ENCODE measurements at places on chromosomes 4 and X.

GRCh38 chr4:102878901-102879300, 10.1 kb downstream of the CISD2 start:
- no peak for DNase-seq

GRCh38 chr4:2443061-2443730, 24.4 kb downstream of the CFAP99 start:
- DNase-seq, result no peak

DNA sequence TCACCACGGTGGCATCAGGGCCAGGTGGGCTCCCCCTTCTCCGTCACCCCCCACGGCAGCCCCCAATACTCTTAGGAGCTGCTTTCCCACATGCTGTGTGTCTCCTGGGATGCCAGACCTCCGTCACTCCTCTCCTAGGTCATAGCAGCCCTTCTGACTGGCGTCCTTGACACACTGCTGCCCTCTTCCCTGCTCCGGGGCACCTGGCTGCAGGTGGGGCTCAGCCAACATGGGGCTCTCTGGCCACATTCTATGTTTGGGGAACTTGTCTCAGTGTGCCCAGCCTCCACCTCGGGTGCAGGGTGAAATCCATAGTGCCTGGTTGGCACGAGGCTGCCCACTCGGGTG, 13.8 kb downstream of the TMEM175 start:
- no peak for DNase-seq

DNA sequence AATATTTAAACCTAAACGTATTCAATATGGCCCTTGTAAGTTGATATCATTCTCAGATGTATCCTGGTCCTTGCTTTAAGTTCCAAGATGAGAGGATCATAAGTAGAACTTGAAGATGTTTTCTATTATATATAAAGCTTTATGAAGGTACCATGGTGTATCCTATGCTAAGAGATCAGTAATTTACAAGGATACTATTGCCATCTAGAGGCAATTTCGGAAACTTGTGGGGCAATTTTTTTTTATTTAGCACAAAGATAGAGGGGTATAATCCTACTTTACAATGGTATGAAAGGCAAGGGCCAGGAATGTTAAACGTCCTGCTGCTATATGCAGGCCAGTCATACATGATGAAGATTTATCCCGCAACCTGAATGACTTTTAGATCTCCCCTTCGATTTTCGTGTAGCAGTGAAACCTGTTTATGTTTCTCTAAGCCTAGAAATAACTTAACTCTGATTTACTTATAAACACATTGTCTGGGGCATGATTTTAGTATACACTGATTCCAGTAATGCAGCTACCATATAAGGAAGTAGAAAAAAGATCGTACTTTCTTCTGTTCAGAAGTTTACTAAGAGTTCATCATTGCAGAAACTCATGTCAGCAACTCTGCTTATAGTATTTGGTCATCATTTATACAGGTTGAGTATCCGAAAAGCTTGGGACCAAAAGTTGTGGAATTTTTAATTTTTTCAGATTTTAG, 2.6 kb downstream of the SLC25A31 start:
- no peak for DNase-seq

GRCh38 chr4:55635741-55636655, at the start of gene NMU:
TSS of gene NMU (minus strand) at chr4:55636298. CDS start at chr4:55636192, 106 bp downstream.
- DNase-seq, result no peak

DNA sequence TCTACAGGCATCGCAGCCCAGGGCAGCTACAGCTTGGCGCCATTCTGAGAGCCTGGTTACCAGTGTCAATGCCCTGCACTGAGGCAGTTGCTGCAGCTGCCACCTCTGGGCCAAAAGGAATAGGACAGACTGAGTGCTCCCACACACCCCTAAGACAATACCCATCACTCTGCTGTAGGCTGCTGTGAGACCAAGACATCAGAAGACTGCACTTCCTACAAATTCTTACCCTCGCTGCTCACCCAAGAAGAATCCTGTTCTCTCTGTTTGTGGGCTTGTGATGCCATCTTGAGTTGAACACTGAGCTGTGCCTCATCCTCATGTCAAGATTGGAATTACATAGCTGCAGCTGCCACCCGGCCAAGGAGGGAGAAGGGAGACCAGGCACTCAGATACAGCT, 1847.0 kb upstream of the PCDH10 start:
- DNase-seq, result no peak

DNA sequence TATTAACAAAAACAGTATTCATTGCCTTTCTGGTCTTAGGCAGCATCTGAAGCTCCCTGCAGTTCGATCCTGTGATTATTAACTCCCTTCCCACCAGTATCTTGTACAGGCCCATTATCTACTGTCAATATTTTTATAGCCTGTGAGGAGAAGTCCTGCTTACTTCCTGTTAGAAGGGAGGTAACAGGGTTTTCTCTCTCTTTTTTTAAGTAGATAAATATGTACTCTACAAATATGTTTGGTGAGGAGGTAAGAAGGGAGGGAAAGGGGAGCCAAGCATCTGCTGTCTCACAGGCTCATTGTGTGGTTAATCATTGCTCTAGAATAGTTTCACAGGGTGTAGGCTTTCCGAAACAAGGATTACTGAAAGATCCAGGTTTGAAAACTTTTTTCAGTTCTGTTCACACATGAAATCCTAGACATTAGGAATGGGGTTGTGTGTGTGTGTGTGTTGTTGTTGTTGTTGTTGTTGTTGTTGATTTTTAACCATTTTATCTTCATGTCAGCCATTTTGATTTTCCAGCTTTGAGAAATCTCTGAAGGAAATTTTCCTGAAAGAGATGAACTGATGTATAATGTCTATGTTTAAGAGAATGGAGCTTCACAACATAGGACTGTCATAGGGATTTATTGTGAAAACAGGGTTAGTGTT, 14.2 kb downstream of the ATOH1 start:
- DNase-seq, result no peak

GRCh38 chr4:82998898-82999297, 11.7 kb downstream of the LIN54 start:
- no peak for DNase-seq

DNA sequence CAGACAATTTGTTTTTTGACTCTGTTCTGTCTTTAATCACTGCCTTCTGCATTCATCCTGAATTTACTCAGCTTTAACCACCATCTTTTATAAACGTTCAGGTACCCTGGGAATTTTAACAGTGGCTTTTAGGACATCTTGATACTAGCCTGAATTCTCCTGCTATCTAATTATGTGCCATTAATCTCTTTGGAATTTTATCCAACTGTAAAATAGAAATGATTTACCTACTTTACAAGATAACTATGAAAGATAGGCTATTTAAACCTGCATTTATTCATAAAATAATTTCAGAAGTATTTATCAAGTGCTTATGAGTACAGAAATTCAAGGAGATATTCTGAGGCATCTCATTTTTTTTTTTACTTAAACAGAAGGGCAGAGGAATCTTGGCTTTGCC, 146.5 kb upstream of the PLAC1 start:
- no peak for DNase-seq

DNA sequence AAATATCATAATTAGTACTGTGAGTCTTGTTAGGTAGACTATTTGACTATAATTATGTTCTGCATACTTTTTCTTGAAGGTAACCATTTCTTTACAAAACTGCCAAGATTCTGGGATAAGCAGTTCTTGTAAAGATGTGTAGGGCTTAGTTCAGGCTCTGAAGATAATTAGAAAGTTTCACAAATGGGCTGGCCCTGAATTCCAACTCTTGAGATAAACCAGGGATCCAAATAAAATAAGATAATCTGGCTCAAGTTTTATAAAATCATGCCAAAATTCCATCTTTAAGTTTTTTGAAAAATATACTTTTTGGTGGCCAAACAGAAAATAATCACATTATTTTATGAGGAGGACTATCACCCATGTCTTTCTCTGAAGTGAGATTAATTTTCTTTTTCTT, 35.5 kb upstream of the GLRB start:
- no peak for DNase-seq

- DNase-seq, result no peak
These were observed 136.6 kb downstream of the STAG2 start for GRCh38 chrX:124098089-124098488.

GRCh38 chr4:147219145-147219544, 261.8 kb upstream of the EDNRA start:
- DNase-seq, result no peak

- no peak for DNase-seq
These were observed 10.7 kb downstream of the USP9X start for GRCh38 chrX:41095908-41096307.

GRCh38 chr4:37758226-37758625, 68.3 kb upstream of the PGM2 start:
- DNase-seq, result no peak

DNA sequence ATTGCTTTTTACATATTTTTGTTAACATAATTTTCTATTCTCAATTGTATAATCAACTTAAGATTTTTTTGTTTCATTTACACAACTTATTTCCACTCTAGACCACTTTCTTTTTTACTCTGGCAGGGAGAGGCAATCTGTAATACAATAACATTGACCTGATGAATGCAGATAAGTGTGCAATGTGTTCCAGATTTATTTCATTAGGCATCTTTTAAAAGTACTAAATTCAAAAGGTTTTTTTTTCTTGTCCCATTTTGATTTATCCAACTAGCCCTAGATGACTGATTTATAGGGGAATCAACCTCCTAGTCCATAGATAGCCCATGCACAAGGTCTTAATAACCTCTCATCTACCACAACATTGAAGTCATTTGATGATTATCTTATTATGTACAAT, 55.5 kb upstream of the AGTR2 start:
- no peak for DNase-seq

GRCh38 chr4:148814030-148814429, 371.8 kb upstream of the NR3C2 start:
- no peak for DNase-seq

GRCh38 chr4:40736910-40737309, 12.8 kb upstream of the NSUN7 start:
- no peak for DNase-seq

GRCh38 chrX:130676861-130677260, 226.1 kb downstream of the ENOX2 start:
- no peak for DNase-seq

DNA sequence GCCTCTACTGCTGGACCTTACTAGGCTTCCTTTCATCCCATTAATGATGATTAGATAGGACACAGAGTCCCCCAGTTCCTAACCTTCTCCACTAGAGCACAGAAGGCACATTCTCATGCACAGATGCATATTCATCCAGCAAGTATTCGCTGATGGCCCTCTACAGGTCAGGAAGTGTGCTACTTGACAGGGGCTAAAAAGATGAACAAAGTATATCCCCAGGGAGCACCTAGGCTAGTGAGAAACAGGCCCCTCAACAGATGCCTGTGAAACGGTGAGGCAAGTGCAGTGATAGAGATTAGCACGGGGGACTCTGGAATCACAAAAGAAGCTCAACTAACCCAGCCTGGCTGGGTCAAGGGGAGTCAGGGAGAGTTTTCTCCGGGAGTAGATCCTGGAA, 95.8 kb downstream of the MGST2 start:
- DNase-seq, result no peak

DNA sequence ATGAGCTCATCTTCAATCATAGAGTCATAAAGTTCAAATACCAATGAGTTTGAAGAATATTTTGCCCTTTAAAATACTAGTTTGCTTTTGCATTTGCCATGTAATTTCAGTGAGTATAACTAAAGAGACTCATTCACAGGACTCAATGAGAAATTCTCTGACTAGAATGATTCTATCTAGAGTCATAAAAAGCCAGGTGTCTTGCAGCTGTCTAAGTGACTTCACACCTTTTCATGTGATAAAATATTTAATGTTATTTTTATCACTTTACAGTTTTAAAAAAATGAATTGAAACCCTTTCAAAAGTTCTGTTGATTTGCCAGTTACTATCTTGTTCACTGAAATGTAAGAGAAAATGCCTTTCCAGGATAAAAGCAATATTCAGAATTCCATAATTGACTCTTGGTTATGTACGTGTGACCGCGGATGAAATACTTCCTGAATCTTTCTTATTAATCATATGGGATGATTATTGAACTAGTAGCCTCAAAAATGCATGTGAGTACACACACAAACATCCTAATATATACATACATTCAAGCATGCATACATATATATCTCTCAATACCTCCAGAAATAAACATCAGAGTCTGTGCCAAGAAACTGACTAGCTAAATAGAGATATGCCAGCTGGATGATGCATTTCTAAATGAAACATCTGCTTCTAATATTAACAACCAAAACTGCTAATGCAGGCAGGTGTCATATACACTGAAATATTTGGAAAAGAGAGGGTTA, 87.0 kb downstream of the GABRB1 start:
- DNase-seq, result no peak

DNA sequence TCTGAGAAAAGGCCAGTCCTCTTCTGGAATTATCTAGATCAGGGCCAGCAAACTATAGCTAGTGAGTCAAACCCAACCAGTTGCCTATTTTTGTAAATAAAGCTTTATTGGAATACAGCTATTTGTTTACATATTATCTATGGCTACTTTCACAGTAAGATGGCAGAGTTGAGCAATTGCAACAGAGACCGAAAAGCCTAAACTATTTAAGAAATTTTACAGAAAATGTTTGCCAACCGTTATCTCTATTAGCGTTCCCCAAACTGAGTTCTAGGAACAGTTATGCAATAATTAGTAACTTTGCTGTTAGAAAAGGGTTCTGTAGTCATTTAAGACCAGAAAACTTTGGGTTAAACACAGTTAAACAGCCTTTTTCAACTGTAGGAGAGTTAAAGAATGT, 10.5 kb downstream of the TEX13B start:
- no peak for DNase-seq

GRCh38 chr4:147731580-147732517, at the start of gene ARHGAP10:
TSS of gene ARHGAP10 (plus strand) at chr4:147732088. CDS start at chr4:147732302, 214 bp downstream.
- peak; percentile 49 for DNase-seq

- DNase-seq, result no peak
These were observed 42.0 kb upstream of the RBMXL3 start for GRCh38 chrX:115147220-115147619.

GRCh38 chr4:143359644-143360193, 23.0 kb downstream of the GAB1 start:
- no peak for DNase-seq

- DNase-seq, result no peak
These were observed 54.7 kb downstream of the RBPJ start for GRCh38 chr4:26375551-26375950.

- DNase-seq, result no peak
These were observed 20.7 kb downstream of the KIAA0232 start for GRCh38 chr4:6803246-6803645.

DNA sequence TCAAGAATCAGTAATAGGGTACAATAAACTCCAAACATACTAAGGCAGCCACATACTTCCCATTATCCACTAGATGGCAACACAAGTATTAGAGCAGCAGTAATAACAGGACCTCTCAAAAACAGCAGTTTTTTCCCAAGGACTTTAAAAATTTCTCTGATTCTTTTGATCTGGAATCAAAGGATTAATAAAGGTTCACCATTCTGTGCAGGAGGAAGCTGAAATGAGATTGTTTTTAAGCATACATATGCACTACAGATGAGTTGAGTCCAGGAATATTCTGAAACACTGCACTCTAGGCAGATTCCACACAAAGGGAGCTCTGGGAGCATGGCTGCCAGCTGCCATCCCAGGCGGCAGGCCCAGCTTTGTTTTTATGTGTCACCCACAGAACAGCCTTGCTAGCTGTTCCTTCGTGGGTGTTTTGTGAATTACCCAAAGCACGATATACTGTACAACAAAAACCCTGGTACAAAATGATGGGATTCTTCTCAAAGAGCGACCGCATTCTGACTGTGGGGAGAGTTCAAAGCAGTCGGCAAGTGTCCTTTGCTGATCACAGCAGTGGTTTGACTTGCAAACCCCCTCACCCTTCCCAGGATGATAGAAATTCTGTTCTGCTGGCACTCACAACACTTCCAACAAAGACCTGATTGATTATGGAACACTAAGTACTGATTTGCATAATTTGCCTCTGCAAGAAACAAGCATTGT, 61.0 kb downstream of the STX18 start:
- DNase-seq, result no peak

GRCh38 chr4:25873632-25874129, 10.9 kb upstream of the SEL1L3 start:
- DNase-seq, result no peak
